ENCODE measurements at places on chromosomes 7 and 10.

DNA sequence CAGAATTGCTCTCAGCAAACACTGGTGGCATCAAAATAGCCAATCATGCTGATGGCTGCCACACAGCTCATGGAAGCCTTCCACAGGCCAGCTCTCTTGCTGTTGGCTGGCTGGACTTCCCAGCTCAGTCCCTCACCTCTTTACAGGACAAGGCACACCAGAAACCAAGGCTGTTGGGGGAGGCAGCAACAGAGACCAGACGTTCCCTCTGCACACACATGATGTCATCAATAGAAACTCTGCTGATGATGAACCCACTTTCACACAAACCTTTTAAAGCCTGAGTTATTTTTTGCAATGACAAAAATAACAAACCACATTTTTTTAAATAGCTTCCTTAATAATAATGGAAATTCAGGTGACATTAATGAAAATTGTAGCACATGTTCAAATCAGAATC lies 300.9 kb upstream of the C7orf33 start:
- no peak for DNase-seq

- no peak for DNase-seq
Observed at GRCh38 chr10:125214283-125214570, 53.9 kb upstream of the CTBP2 start.

GRCh38 chr10:53622201-53622600 lies 849.6 kb upstream of the MBL2 start:
- no peak for DNase-seq

DNA sequence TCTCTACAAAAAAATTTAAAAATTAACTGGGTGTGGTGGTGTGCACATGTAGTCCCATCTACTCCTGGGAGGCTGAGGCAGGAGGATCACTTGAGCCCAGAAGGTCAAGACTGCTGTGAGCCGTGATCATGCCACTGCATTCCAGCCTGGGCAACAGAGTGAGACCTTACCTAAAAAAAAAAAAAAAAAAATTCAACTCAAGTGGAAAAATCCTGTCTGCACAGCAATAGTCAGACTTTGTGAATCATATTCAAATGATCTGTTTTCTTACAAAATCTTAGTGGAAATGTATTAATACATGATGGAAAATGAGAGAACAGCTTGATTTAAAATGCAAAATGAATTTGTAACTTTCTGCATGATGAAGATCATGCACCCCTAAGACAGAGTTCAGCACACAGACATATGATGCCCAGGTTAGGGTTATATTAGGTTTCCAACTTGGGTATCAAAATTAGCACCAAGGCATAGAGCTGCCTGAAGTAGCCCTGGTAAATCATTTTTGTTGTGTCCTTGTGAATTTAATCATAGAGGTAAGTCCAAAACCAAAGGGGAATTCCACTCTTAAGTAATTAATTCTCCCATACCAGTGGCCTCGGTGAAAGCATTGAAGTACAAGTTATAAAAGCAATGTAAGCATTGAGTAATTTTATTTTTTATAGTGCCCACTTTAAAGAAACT lies 93.8 kb downstream of the ADD3 start:
- DNase-seq = no peak

GRCh38 chr7:43931346-43931745 lies 5.1 kb downstream of the UBE2D4 start:
- DNase-seq = peak; percentile 23
